ENCODE measurements at places on chromosomes 6 and 20.

- no peak for DNase-seq
These were observed 42.8 kb upstream of the TAF8 start for GRCh38 chr6:42007286-42008137.

GRCh38 chr20:55135923-55136322 is 660.5 kb downstream of the DOK5 start:
- no peak for DNase-seq

GRCh38 chr6:140462453-140463311 is 1088.2 kb upstream of the CITED2 start:
- DNase-seq = peak; percentile 53

DNA sequence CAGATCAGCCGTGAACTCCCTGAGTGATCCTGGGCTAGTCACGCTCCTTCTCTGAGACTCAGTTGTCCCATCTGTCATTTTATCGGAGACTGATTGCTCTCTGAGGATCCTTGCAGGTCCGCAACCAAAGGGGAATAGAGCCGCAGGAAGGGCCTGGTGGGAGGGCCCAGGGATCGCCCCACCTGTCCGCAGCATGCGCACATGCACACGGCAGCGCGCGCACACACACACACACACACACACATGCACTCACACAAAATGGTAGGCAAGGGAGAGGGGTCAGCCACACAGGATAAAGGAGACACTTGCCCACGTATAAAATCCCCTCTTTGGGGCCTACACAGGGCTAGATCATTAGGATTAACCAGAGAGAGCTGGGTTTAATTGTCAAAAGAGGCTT is 95.6 kb upstream of the FOXP4 start:
- DNase-seq = no peak
